ENCODE measurements at places on chromosomes 13 and 19. TPM values are rescaled to one million over a fixed set of nuclear protein-coding genes. Genes with fewer than 3 reads are reported as not detected.
A peak's percentile ranks its signal among the peaks of the same experiment; 100 is the strongest.

DNA sequence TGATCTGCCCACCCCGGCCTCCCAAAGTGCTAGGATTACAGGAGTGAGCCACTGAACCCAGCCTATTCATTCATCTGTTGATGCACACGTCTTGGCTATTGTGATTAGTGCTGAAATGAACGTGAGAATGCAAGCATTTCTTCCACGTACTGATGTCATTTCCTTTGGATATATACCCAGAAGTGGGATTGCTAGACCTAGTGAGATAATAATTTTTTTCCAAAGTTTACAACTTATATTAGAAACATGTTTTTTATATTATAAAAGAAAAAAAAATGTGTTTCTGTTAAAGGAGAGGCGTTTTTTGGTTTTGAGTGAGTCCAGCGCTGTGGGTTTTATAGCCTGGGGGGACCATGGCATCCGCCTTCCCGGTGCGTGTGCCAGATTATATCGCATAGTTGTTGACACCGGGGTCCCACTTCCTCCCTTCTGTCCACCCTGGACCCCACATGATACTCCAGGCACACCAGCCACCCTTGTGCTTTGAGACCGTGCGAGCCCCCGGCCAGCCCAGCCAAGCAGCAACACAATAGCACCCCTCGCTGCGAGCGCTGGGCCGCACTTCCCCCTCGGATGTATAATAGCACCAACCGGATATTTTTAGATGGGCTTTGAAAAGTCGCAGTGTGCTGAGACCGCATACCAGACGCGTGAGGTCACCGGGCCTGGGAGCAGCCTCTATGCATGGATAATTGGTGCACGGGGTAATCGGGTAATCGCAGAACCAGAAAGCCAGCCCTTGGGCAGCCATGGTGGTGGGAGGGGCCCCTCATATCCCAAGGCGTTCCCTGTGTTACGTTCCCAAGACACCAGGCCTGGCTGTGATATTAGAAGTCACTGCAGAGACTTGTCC lies 59.6 kb downstream of the MYO9B start:
- peak; percentile 95 for DNase-seq
- H3K36me3 ChIP-seq: no peaks in the 10 kb centered on the region
- H3K27me3 ChIP-seq: no peaks in the 10 kb centered on the region
- H3K4me3 ChIP-seq: no peak overlapping the region
- peaks cover 10% of the 10 kb centered on the region for H3K4me1 ChIP-seq

GRCh38 chr19:52237771-52238400 lies 31.5 kb upstream of the ZNF766 start:
- H3K27ac ChIP-seq: no peak overlapping the region
- H3K27me3 ChIP-seq: no peaks in the 10 kb centered on the region
- DNase-seq: peak; percentile 56
- no peak overlapping the region for H3K4me3 ChIP-seq

DNA sequence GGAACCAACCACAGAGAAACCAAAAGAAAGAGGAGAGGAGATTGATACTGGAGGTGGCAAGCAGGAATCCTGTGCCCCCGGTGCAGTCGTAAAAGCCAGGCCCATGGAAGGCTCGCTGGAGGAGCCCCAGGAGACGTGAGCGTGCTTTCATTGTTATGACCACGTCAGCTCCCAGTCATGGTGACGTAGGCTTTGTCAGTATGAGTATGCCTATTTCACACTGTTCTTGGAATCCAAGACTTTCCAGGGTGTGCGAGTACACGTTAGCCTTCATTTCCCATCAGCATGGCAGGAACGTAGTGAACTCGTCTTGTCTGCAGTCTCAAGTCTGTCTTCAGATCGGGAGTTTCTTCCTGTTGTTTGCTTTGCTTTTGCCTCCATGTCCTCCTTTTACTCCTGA lies 15.4 kb upstream of the CHAMP1 start:
- H3K36me3 ChIP-seq: no peaks in the 10 kb centered on the region
- DNase-seq: no peak
- no peak overlapping the region for H3K27ac ChIP-seq
- no peaks in the 10 kb centered on the region for H3K27me3 ChIP-seq
- no peaks in the 10 kb centered on the region for H3K4me1 ChIP-seq

DNA sequence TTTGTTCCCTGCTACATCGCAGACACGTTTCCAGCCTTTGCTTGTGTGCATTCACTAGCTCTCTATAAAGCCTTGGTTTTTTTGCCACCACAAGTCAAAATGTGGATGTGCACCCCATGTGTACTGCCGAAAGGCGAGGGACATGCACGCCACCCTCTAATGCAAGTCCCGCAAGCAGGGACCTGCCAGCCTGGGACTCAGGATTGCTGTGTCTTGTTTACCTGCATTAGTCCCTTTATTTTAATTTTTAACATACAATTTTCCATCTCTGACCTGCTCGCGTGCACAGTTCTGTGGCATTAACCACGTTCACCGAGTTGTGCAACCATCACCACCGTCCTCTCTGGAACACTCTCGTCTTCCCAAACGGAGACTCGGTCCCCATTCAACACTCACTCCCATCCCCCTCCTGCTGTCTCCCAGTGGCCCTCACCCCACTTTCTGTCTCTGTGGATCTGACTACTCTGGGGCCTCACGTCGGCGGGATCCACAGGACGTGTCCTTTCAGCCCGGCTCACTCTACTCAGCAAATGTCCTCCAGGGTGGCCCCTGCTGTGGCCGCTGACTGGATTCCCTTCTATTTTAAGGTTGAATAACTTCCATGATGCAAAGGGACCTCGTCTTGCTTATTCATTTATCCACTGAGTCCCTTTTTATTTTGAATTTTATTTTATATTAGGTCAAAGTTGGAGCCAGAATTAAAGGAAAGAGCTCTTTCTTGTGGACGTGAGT lies 58.4 kb downstream of the RASA3 start:
- DNase-seq: peak; percentile 13
- no peak overlapping the region for H3K27ac ChIP-seq
- no peak overlapping the region for H3K4me3 ChIP-seq
- no peaks in the 10 kb centered on the region for H3K36me3 ChIP-seq

GRCh38 chr13:22399801-22400420 lies 729.0 kb downstream of the FGF9 start:
- DNase-seq: no peak
- no peaks in the 10 kb centered on the region for H3K4me1 ChIP-seq
- H3K4me3 ChIP-seq: no peak overlapping the region
- no peaks in the 10 kb centered on the region for H3K36me3 ChIP-seq

- DNase-seq: no peak
- H3K27ac ChIP-seq: no peak overlapping the region
- H3K36me3 ChIP-seq: no peaks in the 10 kb centered on the region
- no peaks in the 10 kb centered on the region for H3K27me3 ChIP-seq
- H3K4me1 ChIP-seq: no peaks in the 10 kb centered on the region
- H3K4me3 ChIP-seq: no peak overlapping the region
These were observed 451.0 kb upstream of the SLC10A2 start for GRCh38 chr13:103517066-103517767.

DNA sequence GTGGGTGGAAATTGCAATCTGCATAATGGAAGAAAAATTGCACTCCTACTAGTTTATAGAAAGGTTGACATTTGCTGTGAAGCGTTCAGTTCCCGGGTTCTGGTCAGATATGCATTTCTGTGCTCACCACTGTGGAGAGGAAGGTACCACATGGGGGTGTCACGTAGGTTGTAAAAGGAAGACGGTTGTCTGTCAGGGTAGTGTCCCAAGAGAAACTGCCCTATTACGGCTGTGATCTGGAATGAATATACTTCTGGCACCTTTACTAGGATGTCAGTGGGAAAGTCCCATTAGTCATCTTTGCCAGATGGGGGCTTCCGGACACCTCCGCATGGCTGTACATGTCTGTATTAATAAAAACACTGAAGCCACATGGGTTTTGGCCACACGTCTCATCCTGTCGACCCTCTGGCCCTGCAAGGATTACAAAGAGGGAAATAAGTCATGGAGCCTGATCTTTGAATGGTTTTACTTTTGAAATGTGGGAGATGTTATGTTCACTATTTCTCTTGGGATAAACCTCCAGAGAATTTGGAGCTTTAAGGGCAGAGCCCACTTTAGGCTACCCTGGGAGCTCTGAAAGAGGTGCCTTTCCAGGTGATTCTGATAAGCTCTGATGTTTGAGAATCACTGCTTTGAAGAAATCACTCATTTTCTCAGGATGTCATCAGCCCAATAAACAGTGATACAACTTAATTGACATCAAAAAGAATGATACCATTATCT lies 133.9 kb downstream of the AKAP11 start:
- no peak overlapping the region for H3K4me3 ChIP-seq
- no peak overlapping the region for H3K27ac ChIP-seq
- H3K36me3 ChIP-seq: no peaks in the 10 kb centered on the region
- H3K27me3 ChIP-seq: no peaks in the 10 kb centered on the region
- no peaks in the 10 kb centered on the region for H3K4me1 ChIP-seq

- H3K27ac ChIP-seq: no peak overlapping the region
- H3K36me3 ChIP-seq: no peaks in the 10 kb centered on the region
- H3K4me1 ChIP-seq: no peaks in the 10 kb centered on the region
- DNase-seq: no peak
- no peak overlapping the region for H3K4me3 ChIP-seq
- H3K27me3 ChIP-seq: no peaks in the 10 kb centered on the region
These were observed 8.2 kb upstream of the PAN3 start for GRCh38 chr13:28129911-28130693.

GRCh38 chr13:49932066-49932465 lies 4.1 kb downstream of the SPRYD7 start:
- H3K27me3 ChIP-seq: no peaks in the 10 kb centered on the region
- no peak overlapping the region for H3K27ac ChIP-seq
- H3K4me3 ChIP-seq: no peak overlapping the region
- no peak for DNase-seq

LIM2 gene
- not detected for total RNA-seq

RHPN2 gene
- total RNA-seq: 10.6 TPM

ITM2B gene
- total RNA-seq: 705 TPM

KRTDAP gene
- total RNA-seq: not detected

FGF22 gene
- total RNA-seq: not detected

PDX1 gene
- not detected for total RNA-seq

SLC25A41 gene
- not detected for total RNA-seq
